Brain microvascular endothelial cell (primary cell): ENCODE measurements at places on chromosomes 7 and 10.

DNA sequence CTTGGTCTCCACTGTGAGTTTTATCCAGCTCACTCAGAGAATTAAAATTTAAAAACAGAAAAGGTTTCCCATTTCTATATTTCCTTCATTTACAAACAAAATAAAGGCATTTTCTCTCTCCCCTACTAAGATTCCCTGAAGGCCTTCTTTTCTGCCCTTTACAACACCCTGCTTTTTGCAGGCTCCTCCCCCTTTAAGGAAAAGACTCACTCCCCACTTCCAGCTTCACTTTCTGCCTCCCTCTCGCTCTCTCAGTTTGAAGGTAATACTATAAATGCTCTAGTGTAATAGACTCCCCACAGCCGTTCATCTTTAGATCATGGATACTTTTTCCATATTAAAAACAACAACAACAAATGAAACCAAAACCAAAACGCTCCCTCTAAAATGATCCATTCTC lies 53.3 kb downstream of the CDHR3 start:
- DNase-seq = no peak

GRCh38 chr7:2736411-2736914 lies 48.5 kb downstream of the AMZ1 start:
- DNase-seq = no peak

- no peak for DNase-seq
These were observed 3.7 kb downstream of the METTL27 start for GRCh38 chr7:73838642-73839041.

- peak; percentile 82 for DNase-seq
These were observed 48.0 kb downstream of the CREB3L2 start for GRCh38 chr7:137953665-137954470.

GRCh38 chr7:107870427-107871000 lies 20.5 kb upstream of the DLD start:
- DNase-seq = no peak

DNA sequence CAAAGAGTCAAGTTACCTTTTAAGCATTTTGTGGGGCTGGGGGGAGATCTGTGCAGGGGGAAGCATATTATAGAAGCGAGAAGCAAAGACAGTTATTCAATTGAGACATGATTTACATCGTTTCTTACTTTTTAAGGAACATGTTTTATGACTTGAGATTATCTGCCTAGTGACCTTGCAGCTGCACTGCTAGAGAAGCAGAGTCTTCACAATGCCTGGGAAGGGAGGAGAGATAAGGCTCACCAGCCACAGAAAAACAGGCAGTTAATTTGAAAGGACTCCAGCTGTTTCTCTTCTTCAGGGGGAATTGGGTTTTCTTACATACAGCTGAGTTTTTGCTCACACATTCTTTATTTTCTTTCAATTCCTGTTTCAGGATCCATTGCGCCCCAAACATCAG lies 31.0 kb downstream of the PHYH start:
- no peak for DNase-seq

DNA sequence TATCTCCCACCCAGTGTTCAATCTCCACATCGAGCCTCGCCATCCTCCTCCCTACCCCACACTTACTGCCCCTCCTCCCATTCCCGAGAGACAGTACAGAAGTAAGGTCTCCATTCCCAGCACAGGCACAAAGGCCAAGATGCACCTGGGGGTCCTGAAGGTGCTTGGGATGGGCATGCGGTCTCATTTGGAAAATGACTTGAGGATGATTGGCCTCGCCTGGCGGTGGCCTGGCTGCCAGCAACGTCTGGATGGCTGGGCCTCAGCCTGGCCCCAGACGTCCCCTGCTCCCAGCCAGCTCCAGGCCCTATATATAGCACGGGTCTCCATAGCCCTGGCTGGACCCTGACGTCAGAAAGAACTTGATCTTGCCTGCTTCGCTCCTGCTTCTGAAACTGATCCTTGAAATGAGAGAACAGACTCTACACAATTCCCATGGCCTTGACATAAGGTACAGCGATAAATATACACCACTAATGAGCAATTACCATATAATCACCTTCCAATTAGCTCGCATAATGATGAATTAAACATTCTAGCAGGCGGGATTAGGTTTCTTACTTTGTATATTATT lies 11.8 kb downstream of the EMX2 start:
- no peak for DNase-seq

- DNase-seq = no peak
These were observed 38.0 kb downstream of the LHFPL3 start for GRCh38 chr7:104366390-104366789.

DNA sequence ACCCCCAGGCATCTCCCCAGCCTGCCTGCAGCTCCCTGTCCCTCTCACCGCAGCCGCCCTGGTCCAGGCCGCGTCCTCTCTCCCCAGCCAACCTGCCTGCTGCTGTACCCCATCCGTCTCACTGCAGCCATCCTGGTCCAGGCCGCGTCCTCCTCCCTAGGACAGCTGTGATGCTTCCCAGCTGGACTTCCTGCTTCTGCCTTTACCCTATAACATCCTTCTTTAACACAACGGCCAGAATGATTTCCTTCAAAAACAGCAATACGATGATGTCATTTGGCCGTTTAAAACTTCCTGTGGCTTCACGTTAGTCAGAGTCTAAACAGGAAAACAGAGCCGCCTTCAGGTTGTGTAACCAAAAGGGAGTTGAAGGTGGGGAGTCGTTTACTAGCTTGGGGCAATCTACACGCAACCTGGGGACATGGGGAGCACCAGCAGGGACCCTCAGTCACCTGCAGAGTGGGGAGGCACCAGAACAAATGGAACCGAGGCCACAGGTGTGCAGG lies 32.2 kb upstream of the ZFAND2A start:
- peak; percentile 71 for DNase-seq

- no peak for DNase-seq
These were observed 54.8 kb downstream of the ATAD1 start for GRCh38 chr10:87763086-87763861.

- DNase-seq = no peak
These were observed 170.1 kb downstream of the PKD1L1 start for GRCh38 chr7:47778153-47778661.

GRCh38 chr10:112045938-112046337 lies 137.6 kb downstream of the GPAM start:
- no peak for DNase-seq
